ENCODE measurements at places on chromosomes 4 and X.
A peak's percentile ranks its signal among the peaks of the same experiment; 100 is the strongest.

GRCh38 chr4:102501447-102501696, 213 bp downstream of the NFKB1 start:
- DNase-seq, result peak; percentile 20

DNA sequence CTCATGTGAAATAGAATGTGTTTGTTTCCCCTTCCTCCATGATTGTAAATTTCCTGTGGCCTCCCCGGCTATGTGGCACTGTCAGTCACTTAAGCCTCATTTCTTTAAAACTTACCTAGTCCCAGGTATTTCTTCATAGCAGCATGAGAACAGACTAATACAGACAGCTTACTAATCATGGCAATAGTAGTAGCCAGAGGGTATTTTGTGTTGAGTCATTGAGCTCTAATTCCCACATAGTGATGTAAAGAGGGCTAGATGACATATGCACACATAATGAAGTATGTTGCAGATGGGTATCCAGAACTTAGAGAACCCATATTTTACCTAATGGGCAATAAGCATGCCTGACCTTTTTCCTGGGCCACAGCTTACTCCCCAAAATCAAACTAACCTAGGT, 1197.2 kb downstream of the PCDH7 start:
- DNase-seq, result no peak

DNA sequence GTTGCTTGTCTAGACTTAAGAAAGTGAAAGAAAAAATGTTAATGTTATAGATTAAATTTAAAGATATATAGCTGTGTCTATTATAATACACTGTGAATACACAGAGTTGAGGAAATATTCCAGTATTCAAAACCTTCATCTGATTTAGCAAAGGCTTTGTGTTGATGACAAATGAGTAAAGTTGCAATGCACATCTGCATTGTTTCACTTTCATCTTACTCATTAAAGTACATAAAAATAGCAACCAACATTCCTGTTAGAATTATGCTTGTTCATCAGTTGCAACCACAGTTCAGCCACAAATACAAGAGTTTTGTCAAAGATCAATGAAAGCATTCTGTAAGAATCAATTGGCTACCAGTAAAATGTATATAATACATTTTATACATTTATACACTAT, 346.4 kb upstream of the SLC7A11 start:
- DNase-seq, result no peak

DNA sequence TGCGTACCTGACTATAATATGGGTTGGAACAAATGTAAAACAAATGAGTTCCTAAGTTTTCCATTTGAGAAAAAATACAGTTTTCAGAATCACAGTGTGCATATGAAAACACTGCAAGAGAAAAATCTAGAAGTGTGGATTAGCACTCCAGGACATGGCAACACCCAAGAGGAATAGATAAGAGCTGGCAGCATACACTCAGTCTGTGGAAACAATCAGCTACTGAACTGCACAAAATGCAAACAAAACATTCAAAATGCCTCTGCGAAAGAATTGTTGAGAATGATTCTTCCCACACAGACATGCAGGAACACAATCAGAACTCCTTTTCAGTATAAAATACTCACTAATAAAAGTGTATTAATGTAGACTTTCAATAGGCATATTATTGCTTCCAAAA, 39.9 kb downstream of the ATP8A1 start:
- no peak for DNase-seq

DNA sequence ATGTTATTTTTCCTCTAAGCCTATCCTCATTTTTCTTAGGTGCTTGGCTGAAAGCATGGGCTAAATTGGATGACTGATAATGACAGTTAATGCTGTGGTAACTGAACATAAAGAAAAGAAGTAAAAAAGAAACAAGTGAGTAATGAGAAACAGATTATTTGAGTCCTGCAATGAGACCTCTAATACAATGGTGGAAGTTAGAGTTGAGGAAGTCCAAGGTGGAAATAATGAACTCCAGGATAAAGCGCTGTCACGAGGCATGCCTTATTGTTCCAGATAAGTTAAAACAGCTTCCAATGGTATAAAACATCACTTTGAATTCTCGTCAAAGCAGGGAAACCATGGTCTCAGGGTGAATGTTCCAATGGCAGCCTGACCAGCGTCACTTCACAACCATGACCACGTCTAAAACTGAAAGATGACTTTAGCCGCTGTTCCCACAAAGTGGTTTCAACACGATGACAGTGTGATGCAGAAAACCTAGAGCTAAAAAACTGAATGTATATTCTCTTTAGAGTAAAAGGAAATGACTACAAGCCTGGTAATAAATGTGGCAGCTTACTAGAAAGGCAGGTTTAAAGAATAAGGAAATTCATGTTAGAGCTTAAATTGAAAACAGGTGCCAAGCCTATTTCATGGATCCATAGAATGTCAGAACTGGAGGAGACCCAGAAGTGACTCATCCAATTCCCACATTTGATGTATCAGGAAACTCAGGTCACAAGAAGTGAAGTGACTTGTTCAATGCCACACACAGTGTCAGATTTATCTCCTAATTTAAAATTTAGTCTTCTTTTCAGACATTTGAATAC, 202.6 kb upstream of the GYPA start:
- no peak for DNase-seq

- DNase-seq, result no peak
Measured at GRCh38 chr4:31111790-31112189, 391.6 kb downstream of the PCDH7 start.

DNA sequence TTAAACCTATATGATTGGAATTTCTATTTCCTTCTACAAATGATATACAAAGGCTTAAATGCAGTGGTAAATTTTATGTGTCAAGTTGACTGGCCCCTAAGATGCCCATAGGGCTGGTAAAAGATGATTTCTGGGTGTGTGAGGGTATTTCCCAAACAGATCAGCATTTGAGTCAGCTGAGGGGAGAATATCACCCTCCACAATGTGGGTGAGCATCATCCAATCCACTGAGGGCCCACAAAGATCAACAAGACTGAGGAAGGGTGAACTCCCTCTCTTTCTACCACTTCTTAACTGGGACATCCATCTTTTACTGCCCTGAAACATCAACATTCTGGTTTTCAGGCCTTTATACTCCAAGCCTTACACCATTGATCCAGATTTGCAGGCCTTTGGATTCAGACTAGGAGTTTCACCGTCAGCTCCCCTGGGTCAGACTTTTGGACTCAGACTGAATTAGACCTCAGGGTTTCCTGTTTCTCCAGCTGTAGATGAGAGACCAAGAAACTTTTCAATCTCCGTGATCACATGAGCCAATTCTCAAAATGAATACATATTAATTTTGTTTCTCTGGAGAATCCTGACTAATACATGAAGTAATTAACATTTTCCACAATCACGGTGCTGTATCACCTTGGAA, 1020.7 kb upstream of the SLIT2 start:
- no peak for DNase-seq

DNA sequence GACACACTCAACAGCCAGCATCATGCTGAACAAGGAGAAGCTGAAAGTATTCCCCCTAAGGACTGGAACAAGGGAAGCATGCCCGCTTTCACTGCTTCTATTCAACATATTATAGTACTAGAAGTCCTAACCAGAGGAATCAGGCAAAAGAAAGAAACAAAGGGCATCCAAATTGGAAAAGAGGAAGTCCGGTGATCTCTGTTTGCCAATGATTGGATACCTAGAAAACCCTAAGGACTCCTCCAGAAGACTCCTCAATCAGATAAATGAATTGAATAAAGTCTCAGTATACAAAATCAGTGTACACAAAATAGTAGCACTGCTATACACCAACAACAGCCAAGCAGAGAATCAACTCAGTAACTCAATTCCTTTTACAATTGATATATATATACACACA, 44.8 kb downstream of the ARFIP1 start:
- no peak for DNase-seq

DNA sequence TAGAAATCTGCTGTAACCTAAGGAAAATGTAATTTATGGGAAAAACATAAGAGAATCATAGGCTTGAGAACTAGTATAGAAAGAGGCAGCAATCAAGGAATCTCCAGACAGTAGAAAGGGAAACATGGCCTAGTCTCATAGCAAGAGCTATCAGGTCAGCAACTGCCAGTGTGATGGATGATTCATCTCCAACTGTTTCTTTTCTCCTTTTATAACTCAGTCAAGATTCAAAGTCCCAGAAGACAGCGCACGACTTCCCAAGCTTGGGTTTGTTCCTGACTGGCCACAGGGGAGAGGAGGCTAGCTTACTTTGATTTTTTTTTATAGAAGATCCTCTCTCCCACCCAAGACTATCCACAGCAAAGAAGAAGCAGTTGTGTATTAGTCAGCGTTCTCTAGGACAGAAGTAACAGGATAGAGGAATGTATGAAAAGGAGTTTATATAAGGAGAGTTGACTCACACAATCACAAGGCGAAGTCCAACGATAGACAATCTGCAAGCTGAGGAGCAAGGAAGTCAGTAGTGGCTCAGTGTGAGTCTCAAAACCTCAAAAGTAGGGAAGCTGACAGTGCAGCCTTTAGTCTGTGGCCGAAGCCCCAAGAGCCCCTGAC, 181.5 kb downstream of the GC start:
- DNase-seq, result no peak

DNA sequence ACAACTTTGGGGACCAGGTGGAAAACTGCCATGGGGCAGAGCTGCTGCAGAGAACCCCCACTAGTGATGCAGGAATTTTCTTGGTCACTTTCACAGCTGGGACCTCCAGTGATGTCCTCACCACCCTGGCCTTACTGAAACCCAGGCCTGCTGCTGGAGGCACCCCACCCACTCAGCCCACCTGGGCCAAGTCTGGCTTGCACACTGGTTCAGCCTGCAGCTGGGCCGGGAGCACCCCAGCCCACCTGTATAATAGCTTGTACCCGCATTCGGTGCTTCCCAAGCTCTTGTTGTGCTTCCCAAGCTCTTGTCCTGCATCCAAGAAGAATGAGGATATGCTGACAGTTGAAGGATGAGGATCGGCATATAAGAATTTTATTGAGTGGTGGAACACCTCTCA, 86.4 kb upstream of the ZMAT1 start:
- no peak for DNase-seq

DNA sequence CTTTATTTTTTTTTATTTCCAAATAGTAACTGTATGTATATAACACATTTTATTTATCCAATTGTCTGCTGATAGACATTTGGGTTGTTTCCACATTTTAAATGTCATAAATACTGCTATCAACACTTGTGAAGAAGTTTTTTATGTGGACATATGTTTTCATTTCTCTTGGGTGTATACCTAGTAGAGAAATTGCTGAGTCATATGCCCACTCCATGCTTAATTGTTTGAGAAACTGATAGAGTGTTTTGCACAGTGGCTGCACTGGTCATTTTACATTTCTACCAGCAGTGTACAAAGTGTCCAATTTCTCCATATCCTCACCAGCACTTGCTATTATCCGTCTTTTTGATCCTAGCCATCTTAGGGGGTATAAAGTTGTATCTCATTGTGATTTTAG, 567.8 kb downstream of the GBA3 start:
- DNase-seq, result no peak

DNA sequence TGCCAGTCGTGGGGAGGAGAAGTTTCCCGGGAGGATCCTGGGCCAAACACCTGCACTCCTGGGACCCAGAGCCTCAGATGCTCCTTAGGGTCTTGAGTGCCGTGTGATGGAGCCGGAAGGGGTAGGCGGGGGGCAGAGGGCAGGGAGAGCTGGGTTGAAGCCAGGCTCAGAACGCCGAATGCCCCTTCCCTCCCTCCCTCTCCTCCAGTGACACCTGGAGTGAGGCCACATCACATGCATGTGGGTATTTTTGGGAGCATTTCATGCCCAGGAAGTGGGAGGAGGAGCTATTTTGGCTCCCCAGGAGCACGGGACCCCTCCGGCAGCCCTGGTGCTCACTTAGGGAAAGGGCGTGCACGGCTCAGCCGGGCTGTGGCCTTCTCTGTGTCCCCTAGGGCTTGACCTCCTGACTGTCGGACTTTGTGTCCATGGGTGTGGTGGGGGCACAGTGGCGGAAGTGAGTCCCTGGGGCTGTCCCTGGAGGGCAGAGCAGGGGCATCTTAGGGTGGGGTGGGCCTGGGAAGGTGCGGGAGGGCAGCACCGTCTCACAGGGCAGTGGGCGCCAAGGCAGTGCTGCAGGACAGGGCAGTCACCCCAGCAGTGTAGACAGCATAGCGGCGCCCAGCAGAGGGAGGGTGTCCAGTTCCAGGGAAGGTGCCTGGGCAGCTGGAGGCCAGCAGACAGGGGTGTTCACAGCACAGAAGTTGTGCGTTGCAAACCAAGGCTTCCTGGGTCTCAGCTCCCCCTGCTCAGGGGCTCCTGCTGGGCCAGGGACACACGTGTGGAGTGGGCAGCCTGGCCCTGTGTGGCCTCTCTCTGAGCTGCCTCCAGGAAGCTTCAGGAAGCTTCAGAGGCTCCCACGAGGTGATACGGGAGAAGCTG, 4.9 kb upstream of the CPLX1 start:
- DNase-seq, result no peak

- DNase-seq, result no peak
Measured at GRCh38 chr4:167578906-167579305, 344.6 kb upstream of the SPOCK3 start.

DNA sequence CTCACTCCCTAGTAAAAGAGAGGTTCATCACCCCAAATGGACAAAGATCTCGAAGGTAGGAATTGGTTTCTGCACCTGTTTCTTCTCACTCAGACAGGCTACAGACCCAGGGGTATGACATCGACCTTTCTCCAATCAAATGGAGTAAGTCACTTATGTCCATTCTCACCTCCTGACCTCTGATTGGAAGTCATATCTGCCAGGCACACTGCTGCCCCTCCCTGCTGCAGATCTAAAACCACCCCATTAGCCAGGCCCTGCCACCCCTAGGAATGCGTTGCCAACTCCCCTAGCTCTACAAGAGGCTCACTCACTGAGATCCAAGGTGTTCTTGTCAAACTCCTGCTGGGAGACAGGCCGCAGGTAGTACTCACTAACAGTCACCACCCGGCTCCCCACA, 6.8 kb downstream of the GPKOW start:
- DNase-seq, result no peak

DNA sequence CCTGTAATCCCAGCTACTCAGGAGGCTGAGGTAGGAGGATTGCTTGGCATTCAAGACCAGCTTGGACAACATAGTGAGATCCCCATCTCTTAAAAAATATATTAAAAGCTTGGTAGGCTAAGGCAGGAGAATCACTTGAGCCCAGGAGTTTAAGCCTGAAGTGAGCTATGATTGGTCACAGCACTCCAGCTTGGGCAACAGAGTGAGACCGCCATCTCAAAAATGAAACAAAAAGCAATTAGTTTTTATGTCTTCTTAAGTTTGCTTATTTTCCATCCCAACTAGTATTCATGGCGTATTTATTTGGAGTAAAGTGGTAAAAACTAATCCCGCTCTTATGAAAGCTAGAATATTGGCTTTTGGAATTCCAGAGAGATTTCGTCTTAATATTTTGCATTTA, 25.4 kb upstream of the PDE5A start:
- no peak for DNase-seq

DNA sequence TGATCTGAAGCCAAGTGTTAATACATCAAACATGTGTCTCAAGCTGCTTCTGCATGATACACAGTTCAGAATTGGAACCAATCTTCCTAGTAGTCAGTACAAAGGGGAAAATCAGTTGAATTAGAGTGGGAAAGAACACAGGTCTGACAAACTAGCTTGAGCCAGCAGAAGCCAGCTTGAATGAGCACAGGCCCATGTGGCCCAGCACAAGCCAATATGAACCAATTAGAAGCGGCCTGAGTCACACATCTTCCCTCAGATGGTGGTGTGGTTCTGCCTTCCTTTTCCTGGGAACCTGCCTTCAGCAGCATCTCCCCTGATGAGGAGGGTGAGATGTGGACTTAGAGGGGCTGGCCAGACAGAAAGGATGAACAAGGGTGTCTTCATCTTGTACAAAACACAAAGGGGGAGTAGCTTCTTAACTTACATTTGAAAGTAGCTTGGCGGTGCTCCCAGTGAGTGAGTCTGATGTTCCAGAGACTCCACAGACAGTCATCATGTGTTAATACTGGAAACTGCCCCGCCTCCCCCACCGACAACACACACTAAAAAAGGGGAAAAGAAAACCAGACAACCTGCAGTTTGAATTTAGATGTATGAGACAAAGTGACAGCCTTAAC, 72.0 kb downstream of the FRMPD4 start:
- no peak for DNase-seq

Data from NT2/D1 (cell line).